Femur (tissue), 1 donor: ENCODE measurements at places on chromosomes 1 and 21.
A peak's percentile ranks its signal among the peaks of the same experiment; 100 is the strongest.

DNA sequence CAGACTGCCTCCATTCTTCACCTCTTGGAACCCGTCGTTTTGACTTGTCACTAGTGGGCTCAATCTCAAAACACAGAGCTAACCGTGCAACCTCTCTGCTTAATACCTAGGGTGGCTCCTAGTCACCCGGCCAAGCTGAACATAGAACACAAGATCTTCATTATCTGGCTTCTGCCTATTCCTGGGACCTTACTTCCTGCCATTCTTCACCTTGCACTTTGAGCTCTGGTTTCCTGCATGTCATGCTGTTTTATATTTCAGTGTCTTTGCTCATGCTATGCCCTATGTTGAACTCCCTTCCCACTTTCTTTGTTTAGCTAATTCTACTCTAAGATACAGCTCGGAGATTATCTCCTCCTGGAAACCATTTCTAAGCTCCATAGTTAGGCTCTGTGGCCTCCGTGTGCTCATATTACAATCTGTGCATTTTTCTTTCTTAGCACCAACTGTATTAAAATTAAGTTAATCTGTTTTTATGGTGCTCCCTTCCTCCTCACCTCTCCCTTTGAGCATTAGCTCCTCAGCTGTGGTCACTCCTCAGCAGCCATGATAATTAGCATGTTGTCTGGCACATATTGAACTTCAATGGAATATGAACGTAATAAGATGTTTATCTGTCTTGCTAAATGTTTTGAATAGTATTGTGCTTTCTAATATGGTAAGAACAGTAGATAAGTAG, 13.1 kb downstream of the GPSM2 start:
- DNase-seq, result no peak

DNA sequence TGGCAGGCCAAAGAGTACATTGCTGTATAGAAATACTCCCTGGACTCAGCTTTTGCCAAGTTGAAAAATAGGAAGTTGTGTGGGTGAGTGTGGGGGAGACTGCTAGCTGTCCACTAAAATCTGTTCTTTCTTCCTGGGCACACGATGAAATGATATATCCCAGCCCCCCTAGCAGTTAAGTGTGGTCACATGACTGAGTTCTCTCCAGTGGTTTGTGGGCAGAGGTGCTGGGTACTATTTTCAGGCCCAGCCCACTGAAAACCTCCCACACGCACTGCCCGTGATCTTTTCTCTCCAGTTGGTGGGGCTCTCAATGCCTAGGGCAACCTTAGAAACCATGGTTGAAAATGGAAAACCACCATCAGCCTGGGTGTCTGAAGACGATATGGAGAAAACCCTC, 119.7 kb upstream of the LMO4 start:
- DNase-seq, result no peak

DNA sequence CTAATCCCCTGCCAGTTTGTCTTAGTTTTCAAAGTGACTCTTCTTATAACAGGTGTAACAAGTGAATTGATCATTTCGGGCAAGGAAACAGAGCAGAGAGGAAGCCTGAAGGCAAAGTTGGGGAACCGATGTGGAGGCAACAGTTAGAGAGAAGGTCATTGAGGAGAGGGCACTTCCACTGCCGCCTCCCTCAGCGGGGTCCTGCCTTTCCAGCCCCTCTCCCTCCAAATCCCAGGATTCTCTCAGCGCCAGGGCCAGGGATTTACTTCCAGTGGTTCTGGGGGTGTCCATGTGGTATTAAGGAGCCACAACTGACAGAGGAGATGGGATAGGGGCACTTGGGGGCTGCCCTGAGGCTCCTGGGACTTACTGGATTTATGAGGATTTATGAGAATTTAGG, 39.7 kb upstream of the PDE9A start:
- no peak for DNase-seq

DNA sequence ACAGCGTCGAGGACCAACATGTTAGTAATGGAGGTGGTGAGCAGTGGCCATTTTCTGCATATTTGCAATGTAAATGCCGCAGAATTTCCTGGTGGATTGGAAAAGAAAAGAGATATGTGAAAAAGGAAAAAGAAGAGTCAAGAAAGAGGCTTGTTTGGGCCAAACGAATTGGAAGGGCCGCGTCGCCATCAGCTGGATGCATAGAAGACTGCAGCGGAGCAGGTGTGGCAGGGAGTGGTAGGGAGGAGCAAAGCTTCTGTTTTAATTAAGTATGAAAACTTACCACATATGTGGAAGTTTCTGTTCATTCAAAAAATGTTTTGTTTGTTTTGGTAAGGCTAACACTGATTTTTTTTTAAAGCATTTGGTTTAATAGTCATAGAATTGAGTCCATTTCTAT, 690.7 kb downstream of the NCAM2 start:
- DNase-seq, result no peak

DNA sequence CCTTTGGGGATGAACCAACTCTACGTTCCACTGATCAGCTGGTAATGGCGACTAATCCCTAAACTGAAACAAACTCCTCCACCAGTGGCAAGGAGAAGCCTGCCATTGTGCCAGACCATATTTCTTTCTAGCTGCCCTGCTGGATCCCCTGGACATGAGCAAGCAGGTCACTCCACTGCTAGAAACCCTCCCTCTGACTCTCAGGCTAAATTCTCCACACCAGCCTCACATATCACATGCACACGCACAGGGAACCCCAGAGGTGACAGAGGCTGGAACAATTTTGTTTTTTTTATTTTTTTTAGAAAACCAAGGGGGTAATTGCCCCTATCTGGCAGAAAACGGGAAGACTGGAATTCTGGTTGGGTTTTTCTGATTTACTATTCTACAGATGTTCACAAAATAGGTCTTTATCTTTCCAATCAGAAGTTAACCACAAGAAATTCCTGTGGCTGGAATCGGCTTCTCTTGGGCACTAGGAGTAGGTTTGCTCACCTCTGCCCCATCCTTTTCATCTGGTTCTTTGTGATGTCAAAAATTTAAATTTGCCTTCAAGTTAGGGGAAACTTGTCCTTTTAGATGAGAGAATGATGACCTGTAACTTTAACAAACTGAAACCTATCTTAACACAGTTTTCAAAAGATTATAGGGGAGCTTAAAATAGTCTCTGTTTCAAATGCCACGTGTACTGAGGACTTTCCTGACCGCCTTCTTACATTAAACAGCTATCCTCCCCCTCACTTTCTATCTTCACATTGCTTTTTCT, 258.1 kb downstream of the SDCCAG8 start:
- DNase-seq, result no peak

- DNase-seq, result no peak
Observed at GRCh38 chr1:64692911-64693310, 52.0 kb upstream of the RAVER2 start.

DNA sequence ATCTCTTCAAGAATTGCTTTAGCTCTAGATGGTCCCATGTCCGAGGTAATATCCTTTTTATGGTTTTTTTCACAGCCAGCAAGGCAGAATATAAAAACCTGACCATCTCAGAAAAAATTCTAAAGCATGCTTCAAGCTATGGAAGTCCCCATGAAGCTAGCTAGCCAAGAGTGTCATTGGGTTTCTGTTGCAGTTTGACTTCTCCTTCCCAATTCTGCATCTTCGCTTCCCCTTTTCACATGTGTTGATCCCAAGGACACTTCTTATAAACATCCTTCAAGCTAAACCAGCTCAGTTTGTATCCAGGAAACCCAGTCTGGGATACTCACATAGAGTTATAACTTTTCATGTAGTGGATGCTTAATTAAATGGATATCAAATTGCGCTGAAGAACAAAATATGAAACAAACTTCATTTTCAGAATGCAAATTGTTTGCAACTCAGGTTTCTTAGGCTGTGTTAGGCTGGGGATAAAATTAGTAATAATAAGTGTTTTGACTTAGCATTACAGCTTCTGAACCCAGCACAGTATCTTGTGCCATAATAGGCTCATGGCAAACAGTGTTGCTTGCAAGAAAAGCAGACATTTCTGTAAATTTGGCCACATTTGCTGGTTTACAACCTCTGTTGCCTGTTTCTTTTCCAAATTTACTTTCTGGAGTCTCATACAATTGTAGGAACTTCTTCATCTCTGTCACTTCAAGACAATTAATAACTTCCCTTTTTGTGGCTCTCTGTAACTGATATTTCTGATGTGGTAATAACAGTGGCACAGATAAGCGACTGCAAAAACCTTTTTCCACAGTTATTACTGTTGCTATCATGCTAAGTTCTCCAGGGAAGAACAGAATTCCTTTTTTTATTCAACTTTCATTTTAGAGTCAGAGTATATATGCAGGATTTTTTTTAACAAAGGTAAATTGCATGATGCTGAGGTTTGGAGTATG, 53.2 kb downstream of the NCAM2 start:
- no peak for DNase-seq

DNA sequence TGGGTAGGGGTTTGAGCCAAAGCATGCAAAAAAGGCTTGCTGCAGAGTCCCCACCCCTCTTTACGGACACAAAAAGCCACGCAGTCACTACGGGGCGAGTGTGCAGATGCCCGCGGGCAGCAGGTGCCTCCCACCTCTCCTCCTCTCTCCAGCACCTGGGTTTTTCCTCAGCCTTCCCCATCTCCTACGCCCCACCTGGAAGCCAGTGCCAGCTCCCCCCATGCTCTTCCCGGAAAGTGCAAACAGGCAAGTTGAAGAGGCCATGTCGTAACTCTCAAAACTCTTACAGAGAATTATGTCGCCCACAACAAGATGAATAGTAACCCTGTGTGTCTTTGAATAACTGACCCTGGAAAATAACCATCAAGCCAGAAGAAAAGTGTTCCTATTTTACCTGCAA, 82.5 kb downstream of the PDE9A start:
- no peak for DNase-seq

DNA sequence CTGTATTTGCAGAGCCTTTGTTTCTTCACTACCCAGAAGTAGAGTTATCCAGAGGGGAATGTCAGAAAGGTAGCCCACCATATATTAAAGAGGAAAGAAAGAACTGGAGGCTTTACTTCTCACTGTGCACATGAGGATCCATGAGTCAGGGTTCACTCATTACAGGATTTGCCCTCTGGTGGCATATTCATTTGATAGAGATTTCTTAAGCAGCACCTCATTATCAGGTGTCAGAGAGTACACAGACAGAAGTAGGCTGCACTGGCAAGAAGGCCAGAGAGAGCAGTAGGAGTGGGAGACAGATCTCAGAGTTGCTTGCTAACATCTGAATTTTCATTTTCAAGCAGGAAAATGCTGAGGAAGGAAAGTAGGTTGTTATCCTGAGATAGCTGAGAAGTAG, 123.8 kb downstream of the PIK3R3 start:
- DNase-seq, result no peak

DNA sequence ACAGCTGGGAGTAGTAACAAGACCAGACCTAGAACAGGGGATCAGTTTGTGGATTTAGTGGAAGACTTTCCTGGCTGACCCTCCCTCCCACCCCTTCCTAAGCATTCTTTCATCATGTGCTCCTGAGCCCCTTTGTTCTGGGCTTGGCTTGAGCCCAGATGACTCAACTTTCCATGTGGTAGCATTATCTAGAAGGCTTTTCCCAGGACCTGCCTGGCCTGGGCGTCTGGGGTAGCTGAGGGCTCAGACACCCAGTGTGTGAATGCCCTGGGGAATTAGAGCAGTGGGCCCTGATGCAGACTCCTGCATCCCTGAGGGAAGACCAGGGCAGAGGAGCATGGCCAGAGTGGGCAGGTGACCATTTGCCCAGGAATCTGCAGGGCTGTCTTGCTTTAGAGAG, 44.1 kb upstream of the TSPAN2 start:
- DNase-seq, result no peak

DNA sequence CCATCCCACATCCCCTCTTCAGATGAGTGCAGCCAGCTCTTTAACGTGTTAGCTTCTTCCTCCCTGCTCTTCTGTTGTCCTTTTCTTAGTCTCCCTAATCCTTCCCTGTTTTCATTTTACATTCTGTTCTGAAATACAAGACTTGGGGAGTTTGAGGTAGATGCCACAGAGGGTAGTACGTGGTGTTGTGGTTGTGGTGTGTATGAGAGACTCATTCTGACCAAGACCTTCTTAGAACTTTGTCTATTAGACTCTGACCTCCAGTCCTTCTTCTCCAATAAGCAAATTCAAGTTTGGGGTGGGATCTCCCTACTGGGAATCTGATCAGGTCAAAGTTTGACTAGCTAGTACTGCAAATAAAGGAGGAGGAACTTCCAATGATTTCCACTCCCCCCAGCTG, 39.5 kb downstream of the CACNA1E start:
- no peak for DNase-seq

- DNase-seq, result no peak
Observed at GRCh38 chr1:4132352-4133296, 232.6 kb upstream of the C1orf174 start.

GRCh38 chr21:42414928-42415769, 11.4 kb downstream of the UBASH3A start:
- DNase-seq, result no peak

DNA sequence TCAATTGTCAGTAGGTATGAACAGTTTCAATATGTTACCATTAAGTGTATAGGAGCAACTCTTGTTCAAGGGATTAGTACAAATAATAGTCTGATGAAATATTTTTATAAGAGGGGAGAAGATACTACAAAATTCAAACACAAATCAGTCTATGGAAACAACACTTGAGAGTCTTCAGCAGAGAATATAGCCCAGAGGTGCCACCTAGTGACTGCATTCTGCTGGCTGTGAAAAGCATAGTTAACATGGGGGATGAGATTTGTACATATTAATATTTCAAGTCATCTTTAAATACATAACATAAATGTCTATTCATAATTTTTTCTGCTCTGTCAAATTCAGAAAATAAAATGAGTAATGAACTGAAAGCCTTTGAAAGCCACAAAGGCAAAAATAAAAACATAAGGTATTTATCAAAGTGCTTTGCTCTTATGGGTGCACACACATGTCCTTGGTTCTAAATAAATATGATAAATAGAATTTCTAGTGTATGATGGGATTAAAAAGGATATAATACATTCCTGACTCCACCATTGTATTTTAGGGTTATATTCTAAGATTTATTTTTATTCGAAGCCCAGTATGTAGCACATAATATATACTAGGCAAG, 440.9 kb upstream of the ZRANB2 start:
- DNase-seq, result peak; percentile 29

DNA sequence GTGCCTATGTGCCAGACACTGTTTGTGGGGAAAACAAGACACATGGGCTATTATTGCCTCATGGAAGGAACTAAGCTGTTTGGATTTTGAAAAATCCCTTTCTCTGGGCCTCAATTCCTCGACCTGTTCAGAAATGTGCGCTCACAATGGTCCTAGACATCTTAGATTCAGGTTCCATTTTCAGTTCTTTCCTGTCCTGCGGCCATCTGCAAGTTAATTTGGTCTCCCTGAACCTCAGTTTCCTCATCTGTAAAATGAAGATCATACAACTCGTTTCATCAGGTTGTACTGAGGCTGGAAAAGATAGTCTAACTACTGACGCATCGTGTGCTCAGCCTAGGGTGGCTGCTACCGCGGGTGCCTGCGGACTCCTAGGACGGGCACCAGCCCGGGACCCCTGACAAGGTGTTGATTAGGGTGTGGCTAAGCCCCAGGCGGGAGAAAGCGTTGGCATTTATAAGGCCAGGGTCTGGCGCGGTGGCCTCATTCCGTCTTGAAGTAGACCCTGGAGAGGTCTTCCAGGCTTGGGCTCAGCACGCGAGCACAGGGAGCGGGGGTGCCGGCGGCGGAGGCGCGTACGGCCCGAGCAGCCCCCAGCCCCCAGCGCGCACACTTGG, 493 bp upstream of the ELOA start:
- DNase-seq, result no peak

- DNase-seq, result no peak
Observed at GRCh38 chr1:167344112-167344511, 123.4 kb downstream of the POU2F1 start.

GRCh38 chr1:43766086-43766784, 58.9 kb downstream of the ST3GAL3 start:
- no peak for DNase-seq

- DNase-seq, result no peak
Observed at GRCh38 chr1:119914071-119914470, 17.8 kb upstream of the ADAM30 start.
